ENCODE measurements at places on chromosomes 4 and X.

DNA sequence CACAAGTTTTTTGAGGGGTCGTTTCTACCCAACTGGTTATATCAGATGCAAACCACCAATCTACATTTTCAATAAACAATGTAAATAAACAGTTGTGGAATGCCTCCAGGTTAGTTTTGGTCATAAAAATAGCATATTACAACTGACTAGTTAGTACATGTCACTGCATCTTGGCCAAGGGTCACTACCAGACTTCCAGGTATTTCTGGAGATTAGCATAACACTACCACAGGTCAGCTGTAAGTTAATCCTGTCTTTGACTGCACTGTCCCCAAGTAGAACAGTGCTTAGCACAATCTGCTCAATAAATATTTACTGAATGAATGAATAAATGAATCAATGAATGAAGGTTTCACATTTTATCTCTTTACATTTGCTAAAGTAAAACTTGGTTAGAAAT lies 64.4 kb downstream of the TBC1D19 start:
- DNase-seq = no peak

DNA sequence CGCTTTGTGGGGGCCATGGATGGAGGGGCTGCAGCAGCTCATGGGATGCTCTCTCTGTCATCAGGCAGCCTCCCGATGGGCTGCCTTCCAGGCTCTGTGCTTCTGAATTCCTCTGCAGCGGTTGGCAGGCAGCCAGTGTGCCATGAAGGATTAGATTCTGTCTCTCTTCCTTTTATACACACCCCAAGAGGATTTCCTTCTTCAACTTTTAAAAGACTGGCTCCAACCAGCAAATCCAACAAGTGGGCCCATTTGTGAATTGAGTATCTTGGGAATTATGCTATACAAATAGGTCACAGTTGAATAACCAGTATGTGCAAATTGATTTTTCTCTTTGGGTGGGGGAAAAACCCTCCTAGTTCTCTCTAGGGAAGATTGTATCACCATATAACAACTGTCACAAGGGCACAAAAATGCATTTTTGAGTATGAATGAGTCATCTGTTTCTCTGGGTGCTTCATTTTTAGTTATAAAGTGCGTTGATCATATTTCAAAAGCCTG lies 96.8 kb upstream of the FAT1 start:
- DNase-seq = no peak

GRCh38 chrX:30488092-30488491 lies 89.5 kb downstream of the TASL start:
- no peak for DNase-seq

DNA sequence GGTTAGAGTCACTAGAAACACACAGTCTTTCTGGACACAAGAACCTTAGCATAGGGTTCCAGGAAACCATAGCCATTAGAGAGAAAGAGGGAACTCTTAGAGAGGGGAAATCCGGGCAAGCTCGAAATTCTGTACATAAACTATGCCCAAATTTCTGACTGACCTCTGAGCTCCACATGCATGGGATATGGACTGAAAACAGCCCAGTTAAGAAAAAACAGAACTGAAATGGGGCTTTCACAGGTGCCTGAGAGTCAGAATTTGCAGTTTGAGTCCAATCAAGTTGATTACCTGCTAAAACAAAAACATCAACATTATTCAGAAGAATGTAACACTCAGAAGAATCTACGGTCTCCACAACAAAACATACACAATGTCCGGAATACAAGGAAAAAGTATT lies 13.1 kb downstream of the DCHS2 start:
- DNase-seq = no peak

GRCh38 chrX:44675362-44676024 lies 132.8 kb upstream of the FUNDC1 start:
- DNase-seq = no peak

GRCh38 chrX:141641138-141641537 lies 51.6 kb downstream of the SPANXA2 start:
- DNase-seq = no peak

- peak; percentile 14 for DNase-seq
These were observed 590.0 kb downstream of the BCOR start for GRCh38 chrX:39507617-39508299.

GRCh38 chr4:162154862-162155540 lies 8.8 kb downstream of the FSTL5 start:
- DNase-seq = no peak

DNA sequence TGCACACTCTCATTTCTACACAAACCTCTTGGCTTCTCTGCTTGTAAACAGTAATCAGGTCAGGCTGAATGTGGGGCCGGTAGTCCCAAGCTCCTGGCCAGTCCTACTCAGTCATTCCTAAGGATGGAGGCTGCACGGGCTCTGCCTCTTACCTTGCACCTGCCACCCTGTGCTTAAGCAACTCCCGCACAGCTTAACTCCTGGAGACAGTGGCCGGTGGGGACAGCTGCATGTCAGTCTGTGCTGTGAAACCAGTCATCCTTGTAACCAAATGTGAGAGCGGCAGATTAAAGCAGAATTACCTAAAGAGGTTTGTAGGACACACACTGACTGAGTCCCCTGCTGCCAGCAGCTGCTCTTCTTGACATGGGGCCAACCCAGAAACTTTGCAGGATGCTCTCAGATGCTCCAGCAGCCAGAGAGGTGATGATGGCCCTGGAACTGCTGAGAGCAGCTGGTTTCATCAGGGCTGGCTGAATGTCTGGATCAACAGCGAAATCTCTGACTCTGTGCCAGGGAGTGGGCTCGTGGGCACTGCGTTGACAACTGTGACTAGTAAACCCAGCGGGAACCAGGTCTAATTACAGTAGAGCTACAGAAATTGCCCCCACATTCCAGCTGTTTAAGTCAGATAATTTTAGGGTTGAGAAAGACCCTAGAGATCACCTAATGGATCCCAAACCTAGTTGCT lies 123.7 kb downstream of the ANAPC4 start:
- DNase-seq = no peak

GRCh38 chr4:109559625-109559982 lies 442 bp upstream of the MCUB start:
- no peak for DNase-seq

- DNase-seq = no peak
These were observed 75.2 kb downstream of the INTS12 start for GRCh38 chr4:105633241-105633640.

GRCh38 chr4:139559089-139559479 lies 3.1 kb upstream of the SETD7 start:
- no peak for DNase-seq

- DNase-seq = no peak
These were observed 57.7 kb upstream of the PASD1 start for GRCh38 chrX:151505796-151506195.

GRCh38 chrX:148047200-148047599 lies 66.1 kb downstream of the FMR1NB start:
- no peak for DNase-seq

- no peak for DNase-seq
These were observed 16.1 kb upstream of the WAS start for GRCh38 chrX:48667509-48667908.

DNA sequence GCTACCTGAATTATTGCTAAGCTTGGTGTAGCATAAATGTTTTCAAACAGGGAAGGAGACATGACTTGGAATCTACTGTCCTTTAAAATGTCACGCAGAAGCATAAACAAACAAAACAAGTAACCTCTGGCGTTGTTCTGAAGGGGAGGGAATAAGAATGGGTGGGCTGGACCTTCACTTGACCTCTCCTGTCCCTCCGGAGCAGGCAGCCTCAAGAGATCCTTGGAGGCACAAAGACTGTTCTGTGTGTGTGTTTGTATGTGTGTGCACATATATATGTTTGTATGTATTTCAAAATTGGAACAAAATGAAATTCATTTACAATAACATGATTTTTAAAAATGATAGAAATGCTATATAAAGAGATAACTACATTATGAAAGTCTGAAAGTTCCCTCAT lies 91.3 kb upstream of the DCLK2 start:
- DNase-seq = no peak

DNA sequence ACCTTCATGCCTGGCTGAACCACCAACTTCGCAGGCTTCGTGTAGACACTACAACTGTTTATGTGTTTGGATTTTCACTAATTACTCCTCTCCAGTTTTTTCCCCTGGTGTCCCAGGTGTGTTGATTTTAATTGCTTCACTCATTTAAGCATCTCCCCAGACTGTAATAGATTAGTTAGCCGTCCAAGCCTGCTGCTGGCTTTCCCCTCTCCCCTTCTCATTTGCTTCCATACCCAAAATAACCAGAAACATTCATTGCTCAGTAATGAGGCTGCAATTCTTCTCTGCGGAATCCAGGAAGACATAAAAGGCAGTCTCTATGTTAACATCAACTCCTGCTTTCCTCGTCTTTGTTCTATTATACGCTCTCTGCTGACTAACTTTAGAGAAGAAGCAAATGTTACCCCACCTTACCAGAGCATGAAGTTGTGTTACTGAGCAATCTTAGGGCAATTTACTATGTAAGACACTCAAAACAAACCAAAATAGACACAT lies 37.9 kb upstream of the SCRG1 start:
- no peak for DNase-seq

DNA sequence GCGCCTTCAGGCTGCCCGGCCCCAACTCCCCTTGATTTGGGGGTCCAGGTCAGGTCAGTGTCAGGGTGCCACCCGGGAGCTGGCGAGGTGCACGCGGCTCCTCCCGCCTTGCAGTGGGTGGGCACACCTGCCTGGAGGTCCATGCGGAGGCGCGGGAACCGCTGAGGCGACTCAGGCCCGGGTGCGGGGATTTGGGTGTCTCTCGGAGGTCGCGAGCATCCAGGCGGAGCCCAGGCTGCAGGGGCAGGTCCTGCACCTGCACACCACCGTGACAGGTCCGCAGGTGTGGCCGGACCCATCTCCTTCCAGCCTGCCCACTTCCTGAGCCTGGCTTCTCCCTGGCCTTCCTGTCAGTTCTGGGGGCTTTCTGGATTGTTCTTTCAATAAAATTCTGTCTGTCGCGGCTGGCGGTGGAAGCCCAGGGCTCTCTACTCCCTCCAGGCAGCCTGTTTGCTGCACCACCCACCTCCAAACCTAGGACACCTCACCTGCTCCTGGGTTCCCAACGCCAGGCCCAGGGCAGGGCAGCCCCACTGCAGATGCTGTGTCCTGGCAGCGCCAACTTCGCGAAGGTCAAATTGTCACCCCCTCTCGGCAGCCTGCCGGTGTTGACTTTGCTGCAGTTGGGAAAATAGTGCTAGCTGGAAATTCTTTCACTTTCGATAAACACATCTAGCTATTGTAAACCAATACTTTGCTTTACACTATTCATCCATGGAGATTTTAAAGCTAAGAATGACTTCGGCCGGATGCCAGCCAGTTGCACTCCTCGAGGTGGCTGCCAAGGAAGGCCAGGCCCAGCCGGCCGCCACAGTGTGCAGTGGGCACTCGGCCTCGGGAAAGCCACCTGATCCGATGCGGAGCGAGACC lies 35.9 kb downstream of the FGFRL1 start:
- DNase-seq = no peak

- DNase-seq = no peak
These were observed 7.0 kb downstream of the FHIP1A start for GRCh38 chr4:151415978-151416377.

DNA sequence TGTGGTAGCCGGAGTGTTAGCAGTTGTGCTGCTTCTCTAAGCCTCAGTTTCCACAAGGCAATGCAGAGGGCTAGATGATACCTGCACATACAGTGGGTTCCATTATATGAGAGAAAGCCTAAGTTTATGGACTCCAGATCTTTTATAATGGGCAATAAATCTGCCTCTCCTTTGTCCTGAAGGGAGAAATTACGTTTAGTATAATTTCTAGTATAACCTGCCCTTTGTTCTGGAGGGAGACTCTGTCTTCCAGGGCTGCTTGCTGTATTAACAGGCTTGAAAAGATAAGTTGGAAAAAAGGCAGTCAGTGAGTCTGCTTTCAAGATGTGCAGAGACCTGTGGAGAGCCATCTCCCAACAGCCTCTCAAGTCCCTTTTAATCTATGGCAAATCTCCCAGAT lies 42.8 kb downstream of the ZNF81 start:
- no peak for DNase-seq

DNA sequence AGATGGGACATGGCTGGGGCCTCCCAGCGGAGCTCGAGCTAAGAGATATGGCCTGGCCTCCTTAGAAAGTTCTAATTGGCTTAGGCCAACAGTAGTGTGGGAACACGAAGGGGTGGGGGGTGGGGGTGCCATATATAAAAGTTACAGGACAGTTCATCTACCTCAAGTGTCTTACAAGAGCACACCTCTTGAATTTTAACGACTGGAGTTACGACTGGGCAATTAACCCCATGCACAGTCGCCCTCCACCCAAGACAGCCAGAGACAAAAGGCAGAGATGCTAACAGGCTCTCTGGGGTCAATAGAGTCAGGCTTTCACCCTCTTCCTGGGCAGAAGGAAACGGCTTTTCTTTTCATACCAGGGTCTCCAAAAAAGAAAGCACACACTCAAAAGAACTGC lies 302.2 kb downstream of the BCOR start:
- no peak for DNase-seq

DNA sequence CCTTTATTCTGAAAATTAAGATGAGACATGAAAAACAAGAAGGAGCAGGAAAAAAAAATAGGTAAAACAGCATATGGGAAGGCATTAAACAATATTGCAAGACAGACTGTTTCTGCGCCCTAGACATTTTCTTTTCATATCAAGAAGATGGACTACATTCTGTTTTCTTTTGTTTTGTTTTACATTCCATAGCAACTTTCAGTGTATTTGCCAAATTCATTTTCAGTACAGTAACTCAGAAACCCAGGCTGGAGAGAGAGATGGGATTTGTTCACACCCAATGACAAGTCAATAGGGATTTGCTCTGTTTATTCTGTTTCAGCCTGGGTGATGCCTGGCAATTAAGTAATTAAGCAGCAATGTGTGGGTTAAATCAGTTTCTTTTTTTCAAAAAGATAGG lies 892.8 kb upstream of the DIAPH2 start:
- no peak for DNase-seq

- DNase-seq = no peak
These were observed 42.7 kb downstream of the LONRF3 start for GRCh38 chrX:119017077-119017476.

GRCh38 chrX:55839485-55839884 lies 121.9 kb downstream of the RRAGB start:
- DNase-seq = no peak

- peak; percentile 36 for DNase-seq
These were observed 38.9 kb downstream of the PDHA1 start for GRCh38 chrX:19382555-19383145.

- no peak for DNase-seq
These were observed 122.4 kb downstream of the KIT start for GRCh38 chr4:54780149-54780495.

DNA sequence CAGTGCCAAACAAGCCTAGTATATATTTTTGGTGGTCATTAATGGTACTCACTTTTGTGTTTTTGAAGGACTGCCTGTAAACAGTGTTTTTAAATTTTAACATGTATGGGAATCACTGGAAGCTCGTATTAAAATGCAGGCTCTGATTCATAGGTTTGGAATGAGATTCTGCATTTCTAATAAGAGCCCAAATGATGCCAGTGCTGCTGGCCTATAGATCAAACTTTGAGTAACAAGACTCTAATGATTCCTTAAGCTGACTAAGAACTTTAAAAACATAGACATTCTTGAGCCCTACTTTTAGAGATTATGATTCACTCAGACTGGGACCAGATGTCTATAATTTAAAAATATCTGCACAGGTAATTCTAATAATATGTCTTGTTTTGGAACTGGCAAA lies 823.2 kb upstream of the LCORL start:
- no peak for DNase-seq

Data from B cell (primary cell).